ENCODE measurements at places on chromosomes 16 and 17.

DNA sequence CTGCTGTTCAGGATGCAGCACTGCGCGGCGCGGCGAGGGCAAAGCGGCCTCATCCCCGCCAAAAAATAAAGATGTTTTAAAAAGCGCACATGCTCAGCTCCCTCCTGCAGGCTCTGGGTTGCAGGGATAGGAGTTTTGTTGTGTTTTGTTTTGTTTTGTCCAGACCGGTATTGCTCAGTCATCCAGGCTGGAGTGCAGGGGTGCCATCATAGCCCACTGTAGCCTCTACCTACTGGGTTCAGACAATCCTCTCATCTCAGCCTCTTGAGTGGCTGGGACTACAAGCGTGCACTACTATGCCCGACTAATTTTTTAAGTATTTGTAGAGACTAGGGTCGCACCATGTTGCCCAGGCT is 636 bp downstream of the WWOX start:
- DNase-seq, result no peak

- no peak for DNase-seq
These were observed 939 bp upstream of the WDR90 start for GRCh38 chr16:648071-648780.

DNA sequence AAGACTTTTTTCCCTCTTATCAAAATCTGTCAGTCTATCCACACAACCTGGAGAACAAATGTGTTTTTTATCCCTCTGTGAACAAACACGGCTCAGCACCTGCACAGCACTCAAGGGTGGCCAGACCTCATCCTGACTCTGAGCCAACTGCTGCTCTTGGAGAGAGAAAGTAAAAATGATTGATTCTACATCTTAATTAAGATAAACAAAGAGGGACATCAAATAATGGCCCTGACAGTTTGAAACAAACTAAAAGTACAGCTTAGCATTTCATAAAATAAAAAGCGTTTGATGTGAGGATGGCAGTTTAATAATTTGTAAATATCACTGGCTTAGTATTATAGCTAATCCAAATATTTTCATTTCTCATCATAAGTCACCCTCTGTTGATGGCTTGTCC is 106.2 kb downstream of the SNX11 start:
- no peak for DNase-seq

DNA sequence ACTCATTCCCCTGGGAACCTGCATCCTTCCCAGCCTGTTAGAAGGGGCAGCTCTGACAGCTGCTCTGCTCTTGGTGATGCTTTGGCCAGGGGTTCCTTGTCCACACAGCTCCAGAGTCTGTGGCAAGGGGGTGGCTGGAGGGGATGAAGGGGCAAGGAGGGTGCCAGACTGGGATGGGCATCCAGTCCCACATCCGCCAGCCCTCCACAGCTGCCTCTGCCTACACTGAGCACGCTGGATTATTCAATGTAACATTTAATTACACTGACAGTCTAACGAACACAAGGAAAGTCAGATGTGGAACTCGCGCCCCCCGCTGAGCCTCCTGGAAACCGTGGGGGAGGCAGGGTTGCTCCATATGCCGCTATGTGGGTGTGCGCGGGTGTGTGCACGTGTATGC is 101.1 kb downstream of the C16orf78 start:
- no peak for DNase-seq

- DNase-seq, result no peak
These were observed 10.4 kb downstream of the C16orf46 start for GRCh38 chr16:81066681-81067080.

GRCh38 chr16:9929836-9930235 is 252.4 kb downstream of the GRIN2A start:
- no peak for DNase-seq
